Mesenteric fat pad (tissue), 1 donor: ENCODE measurements at places on chromosomes 7 and 10. TPM values are rescaled to one million over a fixed set of nuclear protein-coding genes. Genes with fewer than 3 reads are reported as not detected.

MYH16 gene
- not detected for total RNA-seq

EBF3 gene
- 28.6 TPM for total RNA-seq

GRCh38 chr7:43729924-43730248 lies 563 bp upstream of the COA1 start:
- DNase-seq = no peak

DNA sequence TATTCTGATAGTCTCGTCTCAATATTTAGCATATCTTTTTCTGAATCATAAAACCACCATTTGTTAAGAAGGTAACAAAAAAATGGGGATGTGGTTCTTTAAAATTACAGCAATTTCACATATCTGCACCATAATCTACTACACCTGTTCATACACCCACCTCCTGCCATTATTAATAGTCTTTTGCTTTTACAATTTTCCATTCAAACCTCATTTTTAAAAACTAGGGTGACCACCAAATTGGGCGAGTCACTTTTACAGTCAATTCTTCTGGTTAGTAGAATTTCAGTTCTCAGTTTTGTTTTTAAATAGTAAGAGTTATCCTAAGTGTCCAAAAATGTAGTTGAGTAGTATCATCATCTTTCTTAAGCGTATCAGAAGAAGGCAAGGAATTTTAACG lies 48.4 kb upstream of the GSAP start:
- DNase-seq = no peak

- no peak for DNase-seq
These were observed 150.6 kb downstream of the CDH23 start for GRCh38 chr10:71547312-71547711.

DNA sequence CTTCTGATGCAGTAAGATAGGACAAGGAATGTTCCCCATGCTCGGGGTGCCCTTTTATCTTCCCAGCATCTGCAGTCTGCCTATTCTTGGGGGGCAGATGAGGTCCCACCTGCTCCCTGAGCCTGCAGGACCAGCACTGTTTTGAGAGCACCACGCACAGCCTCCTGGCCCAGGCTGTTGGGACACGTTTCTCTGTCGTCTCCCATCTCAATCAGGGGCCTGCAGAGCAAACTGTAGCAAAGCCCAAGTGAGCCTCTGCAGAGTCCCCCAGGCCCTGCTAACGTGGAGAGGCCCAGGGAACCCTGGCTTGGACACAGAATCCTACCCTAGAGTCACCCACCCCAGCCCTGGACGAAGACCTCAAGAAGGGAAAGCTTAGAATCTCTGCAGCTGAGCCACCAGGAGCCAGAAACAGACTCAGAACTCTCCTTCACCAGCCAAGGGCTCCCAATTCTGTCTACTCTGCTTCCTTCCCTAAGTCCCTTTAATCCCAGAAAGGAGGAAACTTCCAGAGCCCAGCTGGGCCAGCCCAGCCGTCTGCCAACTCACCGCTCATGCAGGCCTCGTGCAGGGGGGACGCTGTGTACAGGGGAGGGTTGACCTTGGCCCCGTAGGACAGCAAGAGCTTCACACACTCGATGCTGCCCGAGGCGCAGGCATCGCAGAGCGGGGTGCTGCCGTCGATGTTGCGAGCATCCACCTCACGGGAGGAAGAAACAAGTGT lies 15.6 kb downstream of the ASB13 start:
- peak; percentile 83 for DNase-seq

MKX gene
- total RNA-seq = 0.55 TPM

KNDC1 gene
- 0.13 TPM for total RNA-seq

- DNase-seq = no peak
These were observed 145.8 kb upstream of the BET1 start for GRCh38 chr7:94149789-94150545.

GRCh38 chr10:4285121-4285520 lies 500.1 kb upstream of the KLF6 start:
- DNase-seq = no peak
